Fibroblast of skin of back (primary cell): ENCODE measurements at places on chromosomes 4 and X.

DNA sequence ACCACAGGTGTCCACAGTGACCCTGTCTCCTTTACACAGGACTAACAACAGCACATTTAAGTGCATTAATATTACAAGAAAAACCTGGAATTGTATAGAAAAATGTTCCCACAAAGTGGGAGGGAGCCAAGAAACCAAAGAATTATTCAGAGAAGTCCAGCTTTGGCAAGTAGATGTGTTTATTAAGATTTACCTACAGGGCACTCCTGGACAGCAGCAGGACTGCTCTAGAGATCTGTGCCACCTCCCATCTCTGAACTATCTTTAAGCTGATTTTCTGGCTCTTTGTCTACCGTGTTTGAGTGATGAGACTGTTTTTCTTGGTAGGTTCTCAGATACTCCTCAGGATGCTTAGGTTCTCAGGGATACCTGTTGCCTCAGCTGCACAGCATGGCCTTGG, 38.3 kb upstream of the HPSE start:
- no peak for DNase-seq

DNA sequence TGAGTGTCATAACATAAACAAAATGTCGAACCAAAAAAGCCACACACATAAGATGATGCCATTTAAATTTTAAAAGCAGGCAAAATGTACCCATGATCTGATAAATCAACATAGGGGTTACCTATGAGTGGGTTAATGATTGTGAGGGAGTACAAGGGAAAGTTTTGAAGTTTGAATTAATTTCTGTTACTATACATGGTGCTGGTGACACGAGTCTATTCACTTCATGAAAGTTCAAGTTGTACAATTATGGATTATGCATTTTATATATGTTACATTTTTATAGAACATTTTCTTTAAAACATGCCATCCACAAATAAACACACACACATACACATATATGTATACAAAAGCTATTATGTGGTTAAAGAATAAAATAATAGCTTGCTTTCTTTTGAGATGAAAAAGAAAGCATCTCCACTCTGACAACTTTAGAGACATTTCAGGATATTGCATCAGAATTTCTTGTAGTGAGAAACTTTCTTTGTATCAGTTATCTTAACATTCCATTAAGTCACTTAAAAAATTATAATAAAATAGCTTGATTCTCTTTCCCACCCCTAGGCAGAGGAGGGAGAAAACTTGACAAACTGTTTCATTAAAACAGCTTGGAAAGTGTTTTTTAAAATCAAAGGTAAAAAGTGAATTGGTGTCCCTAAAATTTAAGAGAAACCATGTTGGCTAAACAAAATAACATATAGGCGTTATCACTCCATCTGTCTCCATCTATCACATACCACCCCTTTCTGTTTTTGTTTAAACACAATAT, 891.8 kb upstream of the NDST4 start:
- DNase-seq: peak; percentile 65

DNA sequence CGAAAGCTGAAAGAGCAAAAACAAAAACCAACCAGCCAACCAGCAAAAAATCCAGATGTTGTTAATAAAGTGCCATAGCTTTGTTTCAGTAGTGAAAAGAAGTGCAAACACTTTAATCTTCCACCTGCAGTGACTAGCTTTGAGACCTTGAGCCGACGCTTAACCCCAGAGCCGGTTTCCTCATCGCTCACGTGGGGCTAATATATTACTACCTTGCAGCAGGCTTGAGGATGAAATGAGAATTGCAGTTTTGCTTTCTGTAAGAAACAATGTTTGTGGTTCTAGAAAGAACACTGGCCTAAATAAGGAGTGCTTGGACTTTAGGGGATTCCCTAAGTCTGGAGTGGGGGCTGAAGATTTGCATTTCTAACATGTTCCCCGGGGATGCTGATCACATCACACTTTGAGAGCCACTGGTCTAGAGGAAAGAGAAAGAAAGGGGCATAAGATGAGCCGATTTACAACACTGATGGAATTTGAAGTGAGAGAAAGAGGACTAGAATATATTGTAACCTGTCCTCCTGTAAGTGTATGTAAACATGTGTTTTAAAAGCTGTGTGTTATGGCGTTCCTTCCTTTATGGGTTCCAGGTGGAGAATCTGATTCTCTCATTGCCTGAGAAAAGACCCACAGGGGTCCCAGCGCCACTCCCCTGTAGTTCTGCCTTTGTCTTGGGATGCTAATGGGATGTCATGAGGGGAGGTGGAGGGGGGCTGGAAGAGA, 1.4 kb downstream of the FGF2 start:
- peak; percentile 63 for DNase-seq

- no peak for DNase-seq
Observed at GRCh38 chr4:7616193-7616592, 181.5 kb upstream of the PSAPL1 start.

DNA sequence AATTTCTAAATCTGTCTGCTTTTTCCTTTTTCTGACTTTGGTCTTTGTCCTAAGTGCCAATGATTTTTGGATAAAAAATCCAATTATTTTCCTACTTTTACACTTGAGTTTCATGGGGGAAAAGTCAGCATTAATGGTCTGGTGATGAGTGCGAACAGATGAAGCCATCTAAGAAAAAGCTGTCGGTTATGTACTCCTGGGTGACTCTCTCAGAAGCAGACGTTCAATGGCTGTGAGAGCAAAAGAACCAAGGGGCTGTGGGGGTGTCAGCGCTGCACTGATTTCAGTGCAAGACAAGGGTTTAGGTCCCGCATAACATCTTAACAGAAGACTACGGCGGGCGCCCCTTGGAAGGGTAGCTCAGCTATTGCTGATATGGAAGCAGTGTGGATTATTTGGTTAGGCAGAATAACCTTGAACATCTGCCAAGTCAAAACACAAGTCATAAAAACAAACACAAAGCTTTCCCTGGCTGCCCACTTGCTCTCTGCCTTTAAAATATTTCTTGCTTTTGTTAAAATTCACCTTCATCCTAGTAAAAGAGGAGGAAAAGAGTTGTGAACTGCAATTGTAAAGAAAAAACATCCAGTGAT, 240.5 kb downstream of the MAML3 start:
- peak; percentile 26 for DNase-seq

GRCh38 chr4:141540643-141541042, 95.7 kb upstream of the IL15 start:
- DNase-seq: peak; percentile 74

- peak; percentile 8 for DNase-seq
Observed at GRCh38 chr4:32161392-32161791, 1441.2 kb downstream of the PCDH7 start.

- no peak for DNase-seq
Observed at GRCh38 chrX:1202251-1202650, 10.2 kb downstream of the CRLF2 start.

DNA sequence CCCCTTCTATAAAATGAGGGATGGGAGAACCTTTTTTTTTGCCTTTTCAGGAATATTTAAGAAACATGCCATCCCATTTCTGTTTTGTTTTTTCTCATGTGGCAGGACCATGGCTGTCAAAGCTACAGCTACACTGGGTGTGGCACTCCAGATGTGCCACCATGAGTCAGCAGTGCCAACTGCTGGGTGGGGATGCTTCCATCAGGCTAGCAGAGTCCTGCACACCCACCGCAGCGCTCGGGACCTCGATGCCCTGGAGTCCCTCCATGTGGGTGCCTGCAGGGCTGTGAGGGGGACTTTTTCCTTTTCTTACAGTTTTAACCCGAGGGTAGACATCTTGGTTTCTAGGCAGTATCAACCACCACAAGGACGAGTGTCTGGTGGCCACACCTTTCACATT, 352.6 kb downstream of the NR3C2 start:
- no peak for DNase-seq

DNA sequence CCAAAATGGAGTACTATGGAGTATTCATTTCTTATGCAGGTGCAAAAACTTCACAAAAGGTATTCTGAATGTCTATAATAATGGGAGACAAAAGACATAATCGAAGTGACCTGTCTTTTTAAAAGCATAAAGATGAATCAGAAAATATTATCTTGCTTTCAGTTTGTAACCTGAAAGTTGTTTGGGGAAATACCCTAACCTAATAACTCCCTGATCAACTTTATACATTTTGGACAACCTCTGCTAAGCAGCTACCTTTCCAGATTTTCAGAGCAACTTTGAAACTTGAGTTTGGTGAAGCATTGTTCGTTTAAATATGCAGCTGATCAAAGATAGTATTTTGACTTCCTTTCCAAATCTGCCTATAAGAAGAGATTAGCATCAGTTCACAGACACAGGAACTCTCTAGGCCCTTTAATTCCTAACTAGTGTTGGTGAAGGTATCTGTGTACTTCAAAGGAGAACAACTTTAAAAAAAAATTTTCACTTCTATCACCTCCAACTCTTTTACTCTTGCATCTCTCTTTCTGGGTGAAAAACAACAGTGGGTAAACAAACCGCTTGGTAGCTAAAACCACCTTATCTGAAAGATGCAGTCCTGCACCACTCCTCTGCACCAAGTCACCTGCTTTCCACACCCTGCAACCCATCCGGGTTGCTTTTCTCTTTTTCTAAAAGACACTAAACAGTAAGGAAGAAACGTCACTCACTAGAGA, 26.5 kb downstream of the CD40LG start:
- DNase-seq: no peak

DNA sequence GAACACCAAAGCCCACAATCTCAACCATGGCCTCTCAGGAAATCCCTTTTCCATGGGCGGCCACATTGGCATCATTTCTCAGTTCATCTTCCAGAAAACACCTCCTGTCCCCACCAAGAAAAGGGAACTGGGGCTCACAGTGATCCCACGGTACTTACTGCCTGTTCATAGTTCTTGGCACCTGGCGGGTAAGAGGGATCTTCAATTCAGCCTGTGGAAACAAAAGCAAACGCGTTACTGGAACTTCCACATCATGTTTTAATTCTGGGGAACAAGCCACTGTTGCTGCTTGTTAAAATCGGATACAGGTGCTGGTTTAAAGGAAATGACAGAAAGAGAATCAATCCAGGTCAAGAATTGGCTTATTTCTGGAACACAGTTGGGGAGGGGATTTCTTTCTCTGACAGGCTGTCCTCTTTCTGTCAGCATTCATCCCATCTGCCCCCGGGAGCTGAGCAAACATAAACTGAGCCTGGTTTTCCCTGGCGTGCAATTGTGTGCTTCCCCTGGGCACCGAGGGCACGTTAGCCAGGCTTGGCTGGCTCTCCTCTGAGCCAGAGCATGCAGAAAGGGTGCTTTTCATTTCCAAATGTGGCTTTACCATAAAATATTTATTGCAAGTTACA, 16.8 kb downstream of the CLNK start:
- DNase-seq: no peak

DNA sequence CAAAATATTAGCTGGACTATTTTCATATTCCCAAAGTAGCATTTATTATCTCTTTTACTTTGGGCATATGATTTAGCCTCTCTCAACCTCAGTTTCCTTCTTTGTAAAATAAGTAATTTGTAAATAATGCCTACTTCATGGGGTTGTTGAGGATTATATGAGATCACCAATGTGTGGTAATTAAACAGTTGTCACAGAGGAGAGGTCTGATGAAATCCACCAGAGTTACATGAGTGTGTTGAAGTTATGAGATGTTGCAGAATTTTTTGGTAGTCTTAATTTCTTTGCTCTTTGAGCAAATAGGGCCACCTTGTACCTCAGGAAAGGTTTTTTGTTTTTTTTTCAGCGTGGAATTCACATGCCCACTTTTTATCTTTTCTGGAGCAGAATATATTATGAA, 1.4 kb downstream of the COX7B start:
- no peak for DNase-seq

GRCh38 chrX:102684772-102685520, 27.3 kb upstream of the GPRASP2 start:
- DNase-seq: no peak

DNA sequence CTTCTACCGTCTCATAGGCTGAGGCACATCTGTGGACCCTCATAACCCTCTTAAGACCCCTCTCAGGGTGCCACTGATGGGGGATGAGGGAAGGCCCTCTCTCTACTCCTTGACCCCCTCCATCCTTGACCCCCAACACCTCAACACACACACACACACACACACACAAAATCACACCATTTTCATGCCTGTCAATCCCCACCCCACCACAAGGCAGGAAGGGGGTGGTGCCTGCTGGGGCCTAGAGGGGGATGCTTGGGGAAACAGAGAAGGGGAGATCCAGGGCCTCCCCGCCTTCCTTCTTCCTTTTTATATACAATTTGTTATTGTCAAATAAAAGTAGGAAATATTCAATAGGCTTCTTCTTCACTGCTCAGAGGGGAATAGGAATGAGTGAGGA, 1.2 kb upstream of the EBP start:
- no peak for DNase-seq

- DNase-seq: no peak
Observed at GRCh38 chr4:185728893-185729292, 83.1 kb downstream of the SORBS2 start.

- DNase-seq: no peak
Observed at GRCh38 chrX:104659005-104659744, 93.2 kb downstream of the IL1RAPL2 start.

- DNase-seq: peak; percentile 29
Observed at GRCh38 chrX:16445166-16445752, 204.7 kb upstream of the S100G start.

GRCh38 chr4:156976147-156976546, 4.5 kb upstream of the PDGFC start:
- DNase-seq: peak; percentile 84

DNA sequence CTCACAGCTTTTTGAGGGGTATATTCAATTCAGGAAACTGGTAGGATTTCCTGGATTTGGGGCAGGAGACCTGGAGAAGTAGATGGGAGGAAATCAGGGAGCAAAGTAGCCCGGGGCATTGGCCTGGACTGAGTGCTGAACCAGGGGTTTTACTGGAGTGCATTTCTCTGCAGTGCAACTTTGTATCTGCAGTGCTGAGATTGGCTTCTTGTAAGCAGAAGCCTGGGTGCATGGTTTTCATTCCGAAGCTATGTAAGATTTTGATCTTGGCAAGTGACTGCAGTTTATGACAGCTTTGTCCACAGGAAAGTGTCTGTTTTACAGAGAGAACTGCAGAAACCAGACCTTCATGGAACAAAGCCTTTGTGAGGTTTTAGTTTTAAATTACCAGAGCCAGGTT, 158.3 kb downstream of the SPCS3 start:
- DNase-seq: no peak

- DNase-seq: peak; percentile 21
Observed at GRCh38 chrX:115503099-115503498, 57.9 kb upstream of the PLS3 start.

- DNase-seq: peak; percentile 88
Observed at GRCh38 chr4:101211146-101211553, 136.2 kb downstream of the PPP3CA start.

- no peak for DNase-seq
Observed at GRCh38 chr4:89193843-89194242, 82.5 kb downstream of the TIGD2 start.

DNA sequence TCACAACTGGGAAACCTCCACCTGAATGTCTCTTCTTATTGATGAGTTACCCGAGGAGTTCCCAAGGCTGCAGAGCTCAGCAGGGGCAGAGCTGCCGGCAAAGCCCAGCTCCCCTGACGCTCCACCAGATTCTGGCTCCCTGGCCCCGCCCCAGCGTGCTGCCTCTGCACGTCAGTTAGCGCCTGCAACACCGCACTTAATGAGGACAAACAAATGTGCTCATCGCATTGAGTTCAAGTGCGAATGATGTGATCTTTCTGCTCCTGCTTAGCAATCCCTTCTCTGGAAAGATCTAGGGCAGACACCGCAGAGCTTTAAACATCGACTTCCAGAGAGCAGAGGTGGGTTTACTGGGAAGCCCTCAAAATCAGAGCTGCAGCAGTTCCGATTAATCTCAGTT, 55.5 kb upstream of the FBXW7 start:
- DNase-seq: peak; percentile 27
